Activated CD8-positive, alpha-beta T cell treated with anti-CD3 and anti-CD28 coated beads for 36 hours (primary cell): ENCODE measurements at places on chromosomes 7 and 10. TPM values are rescaled to one million over a fixed set of nuclear protein-coding genes. Genes with fewer than 3 reads are reported as not detected.

Gene PLXDC2
- not detected for total RNA-seq

Gene UNCX
- not detected for total RNA-seq

Gene CTAGE8
- total RNA-seq: 0.25 TPM

Gene TMEM60
- 8.1 TPM for total RNA-seq

Gene CYP2W1
- total RNA-seq: not detected

Gene PRSS37
- total RNA-seq: not detected

Gene ATP6V0A4
- not detected for total RNA-seq

Gene ADRA2A
- total RNA-seq: not detected

Gene NEUROG3
- total RNA-seq: 1.3 TPM

Gene WNT8B
- total RNA-seq: 0.38 TPM

Gene MYL10
- not detected for total RNA-seq

Gene MMD2
- total RNA-seq: not detected

Gene MEST
- 6.8 TPM for total RNA-seq

Gene CFAP46
- total RNA-seq: 0.34 TPM

Gene PPP1R17
- total RNA-seq: not detected

Gene HSPB1
- 109 TPM for total RNA-seq

Gene LIPN
- not detected for total RNA-seq

DNA sequence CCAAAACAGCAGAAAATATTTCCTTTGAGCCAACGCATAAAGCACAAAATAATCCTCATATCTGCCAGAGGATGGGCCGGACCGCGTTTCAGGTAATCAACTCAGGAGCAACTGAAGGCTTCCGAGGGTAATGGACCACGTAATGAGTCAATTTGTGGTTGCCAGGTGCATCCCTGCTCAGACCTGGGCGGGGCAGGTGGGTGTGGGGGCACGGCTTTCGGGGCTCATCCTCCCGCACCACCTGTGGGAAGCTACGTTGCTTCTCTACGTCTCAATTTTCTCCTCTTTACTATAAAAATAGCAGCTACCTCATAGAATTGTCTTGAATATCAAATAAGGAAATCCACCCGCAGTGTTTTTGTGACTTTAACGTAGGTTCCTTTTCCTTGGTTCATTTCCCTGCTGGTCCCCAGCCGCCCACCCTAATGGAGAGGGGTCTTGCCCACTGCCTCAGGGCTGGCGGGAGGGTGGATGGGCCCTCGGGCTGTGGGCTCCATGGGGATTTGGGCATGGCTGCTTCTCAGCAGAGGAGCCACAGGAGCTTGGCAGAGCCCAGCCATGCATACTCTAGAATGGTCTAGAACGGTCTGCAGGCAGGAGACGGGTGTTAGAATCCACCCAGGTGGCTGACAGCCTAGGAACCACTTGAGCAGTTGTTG, 324.7 kb downstream of the ADARB2 start:
- DNase-seq: no peak

DNA sequence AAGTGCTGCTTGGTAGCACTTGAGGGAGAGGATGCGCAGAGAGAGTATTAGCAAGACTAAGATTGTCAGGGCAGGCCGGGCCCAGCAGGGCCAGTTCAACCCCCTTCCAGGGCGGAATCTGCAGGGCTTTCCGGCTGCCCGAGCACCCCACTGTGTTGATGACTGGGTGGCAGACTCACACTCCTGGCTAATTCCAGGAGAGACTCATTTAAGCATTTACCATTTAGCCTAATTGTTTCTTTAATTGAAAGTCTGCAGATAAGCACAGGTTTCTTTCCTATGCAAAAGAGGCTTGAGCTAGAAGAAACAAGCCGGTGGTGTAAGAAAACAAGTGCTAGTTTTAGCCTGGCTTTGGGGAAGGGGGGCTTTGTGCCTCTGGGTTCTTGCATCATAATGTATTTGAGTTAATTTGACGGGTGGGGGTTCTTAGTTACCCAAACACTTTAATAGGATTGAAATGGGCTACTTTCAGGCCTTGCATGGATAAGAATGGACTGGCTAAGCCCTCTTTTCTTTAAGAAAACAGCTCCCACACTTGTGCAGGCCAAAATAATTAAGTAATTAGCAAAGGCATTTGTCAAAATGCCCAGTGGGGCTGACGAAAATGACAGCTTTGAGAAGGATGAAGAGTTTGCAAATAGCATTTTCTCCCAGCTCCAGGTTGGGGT, 201.3 kb downstream of the MYOF start:
- no peak for DNase-seq

DNA sequence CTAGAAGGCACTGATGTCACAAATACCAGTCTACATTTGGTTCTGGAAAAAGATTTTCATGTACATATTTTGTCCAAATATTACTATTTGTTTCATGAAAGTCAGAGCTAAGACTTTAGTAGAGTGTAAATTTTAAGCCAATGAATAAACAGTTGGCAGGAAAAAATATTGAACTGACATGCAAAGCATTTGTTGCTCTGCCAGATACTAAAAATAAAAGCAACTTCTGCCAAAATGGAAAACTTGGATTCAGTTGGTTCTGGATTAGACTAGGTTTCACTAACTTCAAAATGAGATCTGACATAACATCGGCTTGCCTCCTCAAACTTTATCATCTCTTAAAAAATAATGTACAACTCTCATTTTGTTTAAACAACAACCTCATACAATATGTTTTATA, 34.9 kb downstream of the FAM204A start:
- no peak for DNase-seq

- no peak for DNase-seq
Observed at GRCh38 chr10:71750986-71751385, 22.3 kb downstream of the VSIR start.

DNA sequence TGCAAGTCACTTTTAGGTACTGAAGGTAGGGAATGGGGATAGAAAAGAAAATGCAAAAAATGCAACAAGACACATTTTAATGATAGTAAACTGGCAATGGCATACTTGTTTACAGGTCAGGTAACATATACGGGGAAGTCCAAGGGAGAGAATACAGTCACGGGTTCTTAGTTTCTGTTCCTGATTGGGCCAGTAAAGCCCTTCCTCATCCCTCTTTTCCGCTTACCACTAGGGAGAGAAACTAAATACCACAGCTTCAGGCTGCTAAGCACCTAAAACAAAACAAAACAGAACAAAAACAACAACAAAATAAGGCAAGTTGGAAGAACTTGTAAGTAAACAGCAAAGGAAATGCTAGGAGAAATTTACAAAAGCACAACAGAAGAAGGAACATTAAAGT, 65.2 kb upstream of the OGDHL start:
- DNase-seq: no peak

DNA sequence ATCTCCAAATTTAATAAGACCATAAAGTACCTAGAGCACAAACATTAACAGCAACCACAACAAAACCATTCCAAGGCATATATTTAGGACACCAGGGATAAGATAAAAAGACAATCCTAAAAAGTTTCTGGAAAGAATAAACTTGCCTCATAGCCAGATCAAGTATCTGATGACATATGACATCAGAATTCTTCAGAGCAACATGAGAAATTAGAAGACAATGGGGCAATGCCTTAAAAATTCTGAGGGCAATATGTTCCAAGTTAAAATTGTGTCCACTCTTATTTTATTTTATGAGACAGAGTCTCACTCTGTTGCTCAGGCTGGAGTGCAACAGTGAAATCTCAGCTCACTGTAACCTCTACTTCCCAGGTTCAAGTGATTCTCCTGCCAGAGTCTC, 2.8 kb downstream of the EFCAB10 start:
- no peak for DNase-seq

DNA sequence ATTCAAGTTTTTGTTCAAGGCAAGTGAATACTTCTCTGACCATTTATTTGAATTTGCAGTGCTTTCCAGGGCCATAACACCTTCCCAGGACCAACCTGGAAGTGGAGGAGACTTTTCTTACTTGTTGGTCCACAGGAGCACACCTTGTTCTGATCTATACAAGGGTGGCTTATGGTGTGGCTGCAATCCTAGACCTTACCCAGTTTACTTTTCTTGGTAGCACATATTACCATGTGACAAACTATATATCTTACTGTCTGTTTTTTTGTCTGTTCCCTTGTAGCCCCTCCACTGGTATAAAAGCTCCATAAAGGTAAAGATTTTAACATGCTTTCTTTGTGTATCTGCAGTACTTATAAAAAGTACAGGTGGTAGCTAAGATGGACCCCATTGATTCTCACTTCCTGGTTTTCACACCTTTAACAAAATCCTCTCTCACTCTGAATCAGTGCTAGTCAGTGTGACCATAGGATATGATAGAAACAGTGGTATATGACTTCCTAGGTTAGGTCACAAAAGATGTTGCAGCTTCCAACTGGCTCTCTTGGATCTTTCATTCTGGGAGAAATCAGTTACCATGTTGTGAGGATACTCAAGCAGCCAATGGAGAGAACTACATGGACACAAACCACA, 5.6 kb upstream of the ASB4 start:
- no peak for DNase-seq

GRCh38 chr10:1102831-1103230, 46.6 kb downstream of the WDR37 start:
- no peak for DNase-seq

GRCh38 chr7:39979406-39980073, 29.5 kb downstream of the CDK13 start:
- peak; percentile 56 for DNase-seq

DNA sequence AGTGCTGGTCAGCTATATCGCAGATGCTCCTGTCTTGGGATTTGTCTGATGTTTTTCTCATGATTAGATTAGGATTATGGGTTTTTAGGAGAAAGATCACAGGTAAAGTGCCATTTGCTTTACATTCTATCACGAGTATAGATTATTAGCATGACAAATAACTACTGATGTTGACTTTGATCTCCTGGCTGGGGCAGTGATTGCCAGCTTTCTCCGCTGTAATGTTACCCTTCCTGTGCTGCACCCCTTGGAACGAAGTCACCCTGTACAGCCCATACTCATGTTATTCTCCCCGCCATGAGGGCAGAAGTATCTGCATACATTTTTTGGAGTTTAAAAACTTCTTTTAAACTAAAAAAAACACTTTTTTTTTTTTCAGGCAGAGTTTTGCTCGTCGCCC, 10.8 kb upstream of the CLDN4 start:
- no peak for DNase-seq

DNA sequence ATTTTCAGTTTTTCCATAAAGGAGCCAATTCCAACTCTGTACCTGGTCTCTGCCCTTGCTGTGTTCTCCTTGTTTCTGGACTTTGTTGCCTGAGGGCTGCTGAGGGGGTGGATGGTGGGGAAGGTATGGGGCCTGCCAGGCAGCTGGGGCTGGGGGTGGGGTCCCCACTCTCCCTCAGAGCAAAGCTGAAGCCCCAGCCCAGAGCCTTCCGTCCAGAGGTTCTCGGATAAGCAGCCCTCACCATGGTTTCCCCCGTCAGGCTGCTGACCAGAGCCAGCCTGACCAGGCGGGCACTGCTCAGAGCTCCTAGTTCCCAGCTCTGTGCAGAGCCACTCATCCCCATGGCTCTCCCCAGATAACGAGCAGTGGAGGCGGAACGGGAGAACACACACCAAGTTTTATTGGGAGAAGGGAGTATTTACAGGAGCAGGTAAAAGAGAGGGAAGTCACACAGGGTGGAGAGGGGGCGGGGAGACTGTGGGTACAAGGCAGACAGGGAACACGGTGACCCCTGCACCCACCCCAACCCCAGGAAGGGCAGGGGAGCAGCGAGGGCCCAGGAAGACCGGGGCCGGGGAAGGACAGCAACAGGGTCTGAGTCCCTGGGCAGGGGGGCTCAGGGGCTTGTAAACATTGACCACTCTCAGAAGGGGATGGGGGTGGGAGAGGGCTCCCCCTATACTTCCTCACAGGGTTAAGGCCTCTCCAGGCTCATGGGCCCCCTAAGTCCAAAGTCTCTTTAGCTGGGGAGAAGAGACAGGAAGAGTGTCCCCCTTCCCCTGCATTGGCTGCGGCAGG, 5.8 kb downstream of the GNB2 start:
- DNase-seq: no peak

- DNase-seq: no peak
Observed at GRCh38 chr7:98295467-98296192, 14.1 kb downstream of the BRI3 start.

GRCh38 chr10:26859241-26860101, 1.3 kb downstream of the ABI1 start:
- no peak for DNase-seq

- no peak for DNase-seq
Observed at GRCh38 chr10:31758495-31758894, 170.1 kb downstream of the ARHGAP12 start.

DNA sequence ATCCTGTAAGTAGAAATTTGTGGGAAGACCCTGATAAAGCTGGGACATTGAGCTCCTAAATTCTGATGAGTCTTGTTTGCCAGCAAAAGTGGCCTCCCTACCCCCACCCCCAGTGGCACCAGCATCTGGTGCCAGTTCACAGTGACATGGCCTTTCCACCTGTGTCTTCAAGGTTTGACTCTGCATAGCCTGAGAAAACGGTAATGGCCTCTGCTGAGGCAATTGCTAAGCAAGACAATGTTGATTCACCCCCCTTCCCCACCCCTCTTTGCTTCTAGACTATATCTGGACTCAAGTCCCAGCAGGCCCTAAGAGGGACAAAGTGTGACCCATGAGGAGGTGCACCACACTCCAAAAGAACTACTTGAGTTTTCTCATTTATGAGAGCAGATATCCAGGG, 48.0 kb upstream of the PIK3CG start:
- no peak for DNase-seq

DNA sequence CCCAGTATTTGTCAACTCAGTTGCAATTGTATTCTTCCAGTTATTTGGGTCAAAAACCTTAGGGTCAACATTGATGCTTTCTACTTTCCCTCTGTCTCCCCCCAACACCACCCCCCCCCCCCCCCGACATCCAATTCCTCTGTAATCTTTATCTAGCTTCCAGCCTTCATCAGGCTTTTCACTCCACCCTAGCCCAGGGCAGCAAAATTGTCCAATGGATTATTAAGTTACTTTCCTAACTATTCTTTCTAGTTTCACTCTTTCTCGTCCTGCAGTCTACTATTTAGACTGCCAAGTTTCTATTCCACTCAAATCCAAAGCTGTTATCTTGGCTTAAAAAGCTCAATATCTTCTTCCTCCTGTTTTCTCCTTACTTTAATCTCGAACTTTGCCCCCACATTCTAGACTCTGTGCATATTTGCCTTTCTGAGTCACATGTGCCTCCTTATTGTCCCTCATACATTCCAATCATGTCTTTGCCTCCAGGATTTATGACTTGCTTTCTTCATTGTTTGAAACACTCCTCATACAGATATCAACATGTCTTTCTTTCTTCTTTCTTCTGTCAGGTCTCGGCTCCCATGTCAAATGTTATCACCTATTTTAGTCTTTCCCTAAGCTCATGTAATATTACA, 196.6 kb upstream of the TMEM196 start:
- DNase-seq: no peak

GRCh38 chr7:133824132-133824531, 303.0 kb upstream of the LRGUK start:
- no peak for DNase-seq

- no peak for DNase-seq
Observed at GRCh38 chr7:92973974-92974373, 137.6 kb upstream of the CDK6 start.

DNA sequence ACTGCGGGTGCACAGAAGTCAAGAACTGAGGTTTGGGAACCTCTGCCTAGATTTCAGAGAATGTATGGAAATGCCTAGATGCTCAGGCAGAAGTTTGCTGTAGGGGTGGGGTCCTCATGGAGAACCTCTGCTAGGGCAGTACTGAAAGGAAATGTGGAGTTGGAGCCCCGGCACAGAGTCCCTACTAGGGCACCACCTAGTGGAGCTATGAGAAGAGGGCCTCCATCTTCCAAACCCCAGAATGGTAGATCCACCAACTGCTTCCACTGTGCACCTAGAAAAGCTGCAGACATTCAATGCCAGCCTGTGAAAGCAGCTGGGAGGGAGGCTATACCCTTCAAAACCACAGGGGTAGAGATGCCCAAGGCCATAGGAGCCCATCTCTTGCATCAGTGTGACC, 1336.0 kb upstream of the CELF2 start:
- DNase-seq: peak; percentile 2

- no peak for DNase-seq
Observed at GRCh38 chr7:33809228-33809627, 96.1 kb upstream of the BMPER start.
